ENCODE measurements at places on chromosomes 16 and 17. TPM values are rescaled to one million over a fixed set of nuclear protein-coding genes. Genes with fewer than 3 reads are reported as not detected.

The KRT12 gene
- polyA plus RNA-seq = not detected

The MYH11 gene
- polyA plus RNA-seq = 24.8 TPM

The BIRC5 gene
- polyA plus RNA-seq = 0.31 TPM

The PABPN1L gene
- polyA plus RNA-seq = 0.07 TPM

The PRSS22 gene
- 7.9 TPM for polyA plus RNA-seq

The ZNF174 gene
- polyA plus RNA-seq = 4.3 TPM

The TMEM114 gene
- not detected for polyA plus RNA-seq

The FOXO3B gene
- 0.86 TPM for polyA plus RNA-seq

The AKAP10 gene
- 11.4 TPM for polyA plus RNA-seq

The RNF222 gene
- not detected for polyA plus RNA-seq

The CLEC19A gene
- polyA plus RNA-seq = not detected

The SALL1 gene
- polyA plus RNA-seq = 0.12 TPM

The GRB2 gene
- 58.6 TPM for polyA plus RNA-seq

The ZFP3 gene
- polyA plus RNA-seq = 1.8 TPM

The BAHCC1 gene
- polyA plus RNA-seq = 14.4 TPM
